ENCODE measurements at places on chromosomes 3 and 15. TPM values are rescaled to one million over a fixed set of nuclear protein-coding genes. Genes with fewer than 3 reads are reported as not detected.
A peak's percentile ranks its signal among the peaks of the same experiment; 100 is the strongest.

GRCh38 chr3:4978204-4978965, 852 bp upstream of the BHLHE40 start:
- DNase-seq, result peak; percentile 97

DNA sequence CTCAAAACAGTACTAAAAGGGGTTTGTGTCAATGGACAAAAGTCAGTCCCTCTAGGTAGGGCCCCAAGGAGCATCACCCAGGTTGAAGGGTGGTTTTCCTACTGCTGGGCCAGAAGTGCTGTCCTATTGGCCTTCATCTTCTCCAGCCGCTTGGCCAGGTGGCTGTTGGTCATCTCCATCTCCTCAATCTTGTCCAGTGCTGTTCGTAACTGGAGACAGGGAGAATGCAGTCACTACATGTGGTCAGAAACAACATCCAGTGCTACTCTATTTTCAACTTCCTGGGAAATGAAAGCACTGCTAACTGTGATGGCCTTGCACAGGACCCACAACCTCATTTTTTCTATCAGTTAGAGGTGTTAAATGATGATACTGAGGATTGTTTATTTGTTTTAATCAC, 60.4 kb downstream of the MLH1 start:
- no peak for DNase-seq

DNA sequence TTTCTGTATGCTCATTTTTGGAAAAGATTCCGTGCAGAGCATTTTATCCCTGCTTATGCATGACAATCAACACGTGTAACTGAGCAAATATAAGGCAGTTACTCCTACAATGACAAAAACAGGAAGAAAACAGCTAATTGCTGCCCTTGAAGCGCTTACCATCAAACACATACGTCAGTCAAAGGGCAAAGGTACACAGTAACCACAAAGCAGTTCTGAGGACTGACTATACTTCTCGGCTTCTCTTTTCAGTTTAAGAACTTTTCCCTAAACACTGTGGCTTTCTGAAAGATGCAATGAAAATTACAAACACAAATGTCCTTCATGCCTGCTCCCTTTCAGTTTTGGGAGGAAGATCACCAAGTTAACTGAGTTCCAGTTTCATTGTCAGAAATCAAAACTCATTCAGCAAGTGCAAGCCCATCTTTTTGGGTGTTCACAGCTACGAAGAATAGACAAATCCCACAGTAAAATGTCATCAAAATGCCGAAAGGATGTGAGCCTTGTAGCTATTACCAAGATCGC, 602.8 kb downstream of the FOXP1 start:
- no peak for DNase-seq

- DNase-seq, result no peak
Observed at GRCh38 chr3:10145685-10146084, 4.1 kb downstream of the VHL start.

DNA sequence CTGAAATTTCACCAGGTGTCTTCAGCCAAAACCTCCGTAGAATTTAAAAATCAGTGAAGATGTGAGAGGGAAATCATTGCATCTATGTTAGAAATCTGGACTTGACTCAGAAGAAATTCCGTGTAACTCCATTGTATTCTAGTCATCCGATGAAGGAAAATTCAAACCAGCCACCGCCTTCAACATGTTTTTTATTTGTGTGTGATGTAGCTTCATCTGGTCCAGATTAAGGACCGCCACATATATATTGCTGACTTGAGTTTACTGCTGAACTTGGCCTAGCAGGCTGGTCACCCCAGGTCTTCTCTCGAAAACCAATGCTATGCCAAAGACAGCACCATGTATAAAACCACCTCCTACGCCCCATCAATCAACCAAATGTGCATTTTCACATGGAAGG, 120.9 kb downstream of the FOXP1 start:
- DNase-seq, result no peak

AGBL1 gene
- polyA plus RNA-seq, result 0.02 TPM

- peak; percentile 69 for DNase-seq
Observed at GRCh38 chr3:129317014-129317771, 38.5 kb downstream of the HMCES start.

- no peak for DNase-seq
Observed at GRCh38 chr15:97126553-97127233, 796.2 kb downstream of the NR2F2 start.

DNA sequence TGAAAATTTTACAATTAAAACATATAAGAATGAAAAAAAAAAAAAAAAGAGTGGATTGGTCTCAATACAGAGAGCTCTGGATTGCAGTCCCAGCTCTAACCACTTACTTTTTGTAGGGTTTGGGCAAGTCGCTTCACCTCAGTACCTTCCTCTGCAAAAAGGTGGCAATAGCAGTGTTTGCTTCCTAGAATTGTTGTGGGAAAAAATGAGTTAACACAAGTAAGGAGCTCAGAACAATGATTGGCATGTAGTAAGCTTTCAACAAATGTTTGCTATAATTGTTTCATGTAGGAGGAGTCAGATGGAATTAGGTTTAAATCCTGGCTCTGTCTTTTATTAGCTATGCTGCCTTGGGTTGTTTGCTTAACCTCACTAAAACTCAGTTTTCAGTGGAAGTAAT, 425.2 kb upstream of the TBL1XR1 start:
- no peak for DNase-seq

DNA sequence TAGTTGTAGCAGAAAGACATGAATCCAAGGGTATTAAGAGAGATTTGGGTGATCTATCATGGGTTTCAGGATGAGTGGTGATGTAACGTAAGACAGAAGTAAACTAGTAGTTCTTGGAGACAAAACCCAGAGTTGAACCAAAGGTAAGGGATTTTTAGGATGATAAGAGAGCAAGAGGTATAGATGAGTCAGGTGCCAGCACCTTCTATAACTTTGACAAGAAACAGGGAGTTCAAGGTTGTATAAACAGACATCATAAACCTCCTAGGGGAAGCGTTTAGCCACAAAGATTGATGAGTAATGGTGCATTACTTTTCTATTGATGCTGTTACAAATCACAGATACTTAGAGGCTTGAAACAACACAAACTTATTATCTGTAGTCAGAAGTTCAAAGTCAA, 447.3 kb upstream of the ARHGEF26 start:
- DNase-seq, result no peak

DNA sequence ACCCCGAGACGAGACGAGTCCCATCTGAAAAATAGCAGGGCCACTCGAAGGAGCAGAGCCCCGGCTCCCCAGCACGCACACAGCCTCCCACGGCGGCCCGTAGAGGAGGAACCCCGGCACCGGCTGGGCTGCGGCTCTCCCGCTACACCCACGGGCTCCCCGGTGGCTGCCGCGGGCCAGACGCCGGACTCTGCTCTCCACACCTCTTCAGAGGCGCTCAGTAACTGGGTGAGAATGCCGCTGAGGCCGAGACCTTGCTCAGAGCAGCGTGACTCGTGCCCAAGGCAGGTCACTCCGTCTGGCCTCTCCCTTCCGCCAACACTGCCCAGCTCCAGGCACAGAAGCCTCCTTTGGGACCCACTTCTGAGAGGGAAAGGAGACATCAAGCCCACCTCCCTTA, 34.4 kb downstream of the TNK2 start:
- DNase-seq, result no peak

DNA sequence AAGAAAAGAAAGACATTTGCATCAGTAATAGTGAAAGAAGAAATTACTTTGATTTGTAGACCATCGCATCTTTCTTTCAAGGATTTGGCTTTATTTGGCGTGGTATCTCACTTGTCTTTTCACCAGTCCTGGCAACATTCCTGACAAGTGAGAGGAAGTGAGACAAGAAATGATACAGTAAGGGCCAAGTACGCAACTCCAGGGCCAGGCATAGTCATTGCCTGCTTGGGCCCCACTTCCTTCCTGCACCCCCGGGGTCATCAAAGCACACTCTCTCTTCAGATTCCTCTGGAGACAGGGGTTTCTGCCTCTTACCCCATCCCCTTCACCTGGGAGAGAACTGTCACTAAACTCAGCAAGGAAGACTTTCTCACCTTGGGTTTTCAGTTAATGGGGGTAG, 55.1 kb downstream of the CD47 start:
- DNase-seq, result no peak

CCR9 gene
- polyA plus RNA-seq, result not detected

GRCh38 chr3:51343918-51344687, 41.0 kb upstream of the MANF start:
- DNase-seq, result no peak

DNA sequence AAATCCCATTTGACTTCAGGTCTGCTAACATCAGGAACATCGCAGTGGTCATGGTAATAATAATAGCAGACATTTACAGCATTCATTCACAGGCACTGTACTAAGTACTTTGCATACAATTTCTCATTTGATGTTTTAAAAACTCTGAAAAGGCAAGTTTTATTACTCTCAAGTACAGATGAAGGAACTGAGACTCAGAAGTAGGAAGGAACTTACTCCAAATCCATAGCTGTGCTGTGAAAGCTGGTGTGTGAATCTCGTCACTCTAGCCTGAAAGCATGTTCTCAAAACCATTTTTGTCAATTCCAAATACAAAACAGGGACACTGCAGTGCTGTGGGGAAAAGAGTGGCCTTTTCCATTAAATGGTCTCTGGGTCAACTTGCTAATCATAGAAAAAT, 179.9 kb downstream of the FAM43A start:
- no peak for DNase-seq

DNA sequence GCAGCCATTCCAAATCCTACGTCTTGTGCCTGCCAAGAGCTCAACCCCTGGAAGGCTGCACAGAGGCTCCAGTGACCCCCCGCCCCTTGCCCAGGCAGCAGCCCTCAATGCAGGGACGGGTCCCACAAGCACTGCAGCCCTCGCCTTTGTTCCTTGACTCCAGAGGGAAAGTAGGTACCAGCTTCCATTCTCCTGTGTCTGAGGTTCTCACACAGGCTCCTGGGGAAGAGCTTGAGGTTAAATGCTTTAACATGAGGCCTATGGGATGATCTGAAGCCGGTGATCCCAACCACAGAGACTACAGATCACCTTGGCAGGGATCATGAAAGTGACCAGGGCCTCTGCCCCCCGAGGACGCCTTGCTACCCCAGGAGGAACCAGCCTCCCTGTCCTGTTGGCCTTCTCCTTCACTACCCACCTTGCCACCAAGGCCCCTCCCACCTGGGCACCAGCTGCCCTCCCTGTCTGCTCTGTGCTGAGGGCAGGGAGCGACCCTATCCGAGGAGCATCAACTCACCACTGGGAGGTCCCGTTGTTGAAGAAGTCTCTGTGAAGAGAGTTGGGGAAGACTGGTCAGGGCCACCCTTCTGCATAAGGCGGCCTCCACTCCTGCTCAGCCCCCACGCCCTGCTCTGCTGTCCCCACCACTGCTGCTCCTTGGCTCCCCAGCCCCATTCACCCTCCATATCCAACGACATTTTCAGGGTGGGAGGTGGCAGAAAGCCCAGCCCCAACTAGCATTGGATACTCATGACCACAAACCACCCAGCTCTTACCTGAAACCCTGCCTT, 95.3 kb downstream of the SEC22A start:
- no peak for DNase-seq

DNA sequence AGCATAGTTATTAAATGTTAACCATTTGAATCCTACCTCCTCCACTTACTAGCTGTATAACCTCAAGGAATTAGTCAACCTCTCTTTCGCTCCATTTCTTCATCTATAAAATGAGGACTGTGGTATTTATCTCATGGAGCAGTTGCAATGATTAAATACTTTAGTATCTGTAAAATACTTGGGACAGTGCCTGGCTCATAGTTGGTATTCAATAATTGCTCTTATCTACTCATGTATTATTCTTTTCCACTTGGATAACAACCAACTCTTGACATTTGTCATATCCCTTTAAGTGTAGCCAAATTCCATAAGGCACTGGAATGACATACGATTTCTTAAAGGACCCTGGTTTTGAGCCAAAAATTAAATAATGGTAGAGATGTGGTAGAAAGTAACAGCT, 72.0 kb downstream of the FSIP1 start:
- no peak for DNase-seq

- DNase-seq, result peak; percentile 12
Observed at GRCh38 chr15:25171111-25171811, 216.5 kb downstream of the SNRPN start.

DNA sequence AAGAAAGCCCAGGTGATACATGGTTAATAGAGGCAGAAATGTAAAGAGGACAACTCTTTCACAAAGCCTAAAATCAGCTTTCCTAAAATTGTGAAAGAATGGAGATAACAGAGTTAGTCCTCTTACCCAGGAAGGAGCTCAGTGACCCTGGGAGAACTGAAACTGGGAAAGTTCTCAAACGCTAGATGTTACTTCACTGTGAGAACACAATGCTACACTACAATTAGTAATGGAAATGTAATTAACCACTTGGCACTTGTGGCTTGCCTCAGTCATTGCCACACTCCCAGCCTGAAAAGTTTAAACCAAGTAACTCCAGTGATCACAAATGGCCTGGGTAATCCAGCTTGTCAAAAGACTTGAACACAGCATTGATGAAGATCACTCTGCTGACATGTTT, 102.7 kb upstream of the FGF7 start:
- DNase-seq, result no peak

GMPS gene
- 47.2 TPM for polyA plus RNA-seq

DNA sequence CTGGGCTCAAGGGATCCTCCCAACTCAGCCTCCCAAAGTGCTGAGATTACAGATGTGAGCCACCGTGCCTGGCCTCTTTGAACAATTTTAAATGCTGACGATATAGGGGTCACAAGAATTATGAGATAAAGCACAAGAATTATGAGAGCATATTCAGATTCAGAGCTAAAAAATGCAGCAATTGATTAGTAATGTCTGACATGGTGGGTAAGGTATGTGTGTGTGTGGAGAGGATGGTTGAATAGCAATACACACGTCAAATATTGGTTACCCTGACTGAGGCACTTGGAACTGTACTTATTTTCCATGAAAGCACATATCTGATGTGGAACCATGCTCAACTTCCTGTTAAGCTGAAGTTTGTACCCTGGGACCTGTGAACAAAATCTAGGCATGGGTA, 115.6 kb downstream of the EOMES start:
- DNase-seq, result no peak
